Activated T-cell treated with anti-CD3 and anti-CD28 coated beads, Interleukin-2, amount 50 U/mL, for 72 hours (primary cell): ENCODE measurements at places on chromosomes 7 and 10.

- DNase-seq = no peak
These were observed 177.2 kb upstream of the INHBA start for GRCh38 chr7:41880107-41880506.

DNA sequence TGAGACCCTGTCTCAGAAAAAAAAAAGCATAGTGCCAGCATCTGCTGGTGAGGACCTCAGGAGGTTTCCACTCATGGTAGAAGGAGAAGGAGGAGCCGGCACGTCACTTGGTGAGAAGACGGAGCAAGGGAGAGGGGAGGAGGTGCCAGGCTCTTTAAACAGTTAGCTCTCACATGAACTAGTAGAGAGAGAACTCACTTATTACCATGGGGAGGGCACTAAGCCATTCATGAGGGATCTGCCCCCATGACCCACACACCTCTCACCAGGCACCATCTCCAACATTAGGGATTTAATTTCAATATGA lies 62.9 kb upstream of the VKORC1L1 start:
- DNase-seq = no peak

DNA sequence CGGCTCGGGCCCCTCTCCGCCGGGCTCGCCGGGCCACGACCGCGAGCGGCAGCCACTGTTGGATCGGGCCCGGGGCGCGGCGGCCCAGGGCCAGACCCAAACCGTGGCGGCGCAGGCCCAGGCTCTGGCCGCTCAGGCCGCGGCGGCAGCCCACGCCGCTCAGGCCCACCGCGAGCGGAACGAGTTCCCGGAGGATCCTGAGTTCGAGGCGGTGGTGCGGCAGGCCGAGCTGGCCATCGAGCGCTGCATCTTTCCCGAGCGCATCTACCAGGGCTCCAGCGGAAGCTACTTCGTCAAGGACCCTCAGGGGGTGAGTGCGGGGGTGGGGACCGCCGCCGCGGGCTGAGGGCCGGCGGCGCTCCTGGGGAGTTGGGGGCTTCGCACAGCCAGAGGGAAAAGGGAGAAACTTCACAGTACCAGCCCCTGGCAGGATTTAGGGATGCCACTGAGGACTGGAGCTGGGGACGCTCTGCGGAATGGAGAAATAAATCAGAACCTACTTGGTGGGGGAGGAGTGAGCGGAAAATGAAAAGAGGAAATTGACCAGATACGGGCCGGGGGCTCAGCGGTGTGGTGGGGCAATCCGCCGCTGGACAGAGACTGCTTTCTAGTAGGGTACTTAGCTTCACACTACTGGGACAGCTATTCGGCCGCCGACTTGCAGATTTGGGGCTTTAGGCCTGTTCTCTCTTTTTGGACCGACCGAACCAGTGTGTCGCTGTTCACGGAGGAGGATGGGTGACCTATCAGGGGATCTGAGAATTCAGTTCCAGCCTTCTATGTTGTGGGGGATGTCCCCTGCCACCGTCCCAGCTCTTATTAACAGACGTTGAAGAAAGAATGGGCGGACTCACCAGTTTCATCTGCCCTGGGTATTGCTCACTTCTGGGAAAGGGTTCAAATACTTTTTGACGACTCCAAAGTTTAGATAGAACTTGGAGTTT lies 669 bp downstream of the PI4K2A start:
- DNase-seq = peak; percentile 15

DNA sequence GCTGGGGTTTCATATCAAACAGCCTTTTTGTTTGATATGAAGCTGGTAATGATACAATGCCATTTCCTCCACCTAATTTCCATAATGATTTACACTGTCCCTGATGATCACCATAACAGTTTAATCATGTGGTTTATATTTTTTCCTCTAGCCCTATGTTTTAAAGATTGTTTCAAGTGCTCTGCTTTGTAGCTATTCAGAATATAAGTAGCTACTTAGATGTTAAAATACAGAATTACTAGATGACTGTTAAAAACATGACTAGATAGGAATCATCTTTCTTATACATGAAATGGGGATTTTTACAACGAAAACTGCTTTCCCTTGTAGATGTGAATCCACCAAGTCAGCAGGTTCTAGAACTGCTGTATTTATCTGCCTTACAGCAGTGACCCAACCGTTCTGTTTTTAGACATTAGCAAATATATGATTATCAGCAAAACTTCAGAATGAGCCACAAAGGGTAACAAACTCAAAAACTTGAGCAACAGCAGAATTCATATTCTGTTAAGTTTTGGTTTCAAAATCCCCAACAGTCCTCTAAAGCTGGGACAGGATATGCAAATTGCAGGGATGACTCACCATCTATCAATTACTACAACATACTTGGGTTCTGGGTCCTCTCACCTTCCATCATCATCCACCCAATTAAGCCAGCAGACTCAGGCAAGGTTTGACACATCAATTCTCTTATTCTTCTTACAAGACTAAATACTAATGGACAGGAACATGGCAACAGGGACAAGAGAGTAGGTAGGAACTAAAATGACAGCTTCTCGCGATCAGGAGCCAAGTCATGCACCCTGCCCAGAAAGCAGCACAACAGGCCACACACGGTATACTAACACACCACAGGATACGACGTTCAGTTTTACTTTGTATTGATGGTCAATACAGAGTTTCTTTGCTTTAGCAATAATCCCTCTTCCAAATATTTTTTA lies 83.9 kb downstream of the PIP4K2A start:
- DNase-seq = peak; percentile 59

GRCh38 chr7:27093184-27093895 lies 2.5 kb downstream of the HOXA1 start:
- no peak for DNase-seq

- DNase-seq = no peak
These were observed 388.7 kb upstream of the NRP1 start for GRCh38 chr10:33723181-33723580.

- DNase-seq = no peak
These were observed 23.3 kb upstream of the CSGALNACT2 start for GRCh38 chr10:43114743-43115611.

DNA sequence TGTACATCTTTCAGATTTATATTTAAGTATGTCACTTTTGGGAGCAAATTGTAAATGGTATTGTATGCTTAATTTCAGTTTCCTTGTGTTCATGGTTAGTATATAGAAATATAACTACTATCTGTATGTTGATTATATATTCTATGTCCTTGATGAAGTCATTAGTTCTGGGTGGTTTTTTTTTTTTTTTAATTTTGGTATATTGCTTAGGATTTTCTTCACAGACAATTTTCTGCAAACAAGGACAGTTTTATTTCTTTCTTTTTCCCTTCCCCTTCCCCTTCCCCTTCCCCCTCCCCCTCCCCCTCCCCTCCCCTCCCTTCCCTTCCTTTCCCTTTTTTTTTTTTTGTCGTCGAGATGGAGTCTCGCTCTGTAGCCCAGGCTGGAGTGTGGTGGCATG lies 430.0 kb downstream of the TYW1 start:
- DNase-seq = no peak

DNA sequence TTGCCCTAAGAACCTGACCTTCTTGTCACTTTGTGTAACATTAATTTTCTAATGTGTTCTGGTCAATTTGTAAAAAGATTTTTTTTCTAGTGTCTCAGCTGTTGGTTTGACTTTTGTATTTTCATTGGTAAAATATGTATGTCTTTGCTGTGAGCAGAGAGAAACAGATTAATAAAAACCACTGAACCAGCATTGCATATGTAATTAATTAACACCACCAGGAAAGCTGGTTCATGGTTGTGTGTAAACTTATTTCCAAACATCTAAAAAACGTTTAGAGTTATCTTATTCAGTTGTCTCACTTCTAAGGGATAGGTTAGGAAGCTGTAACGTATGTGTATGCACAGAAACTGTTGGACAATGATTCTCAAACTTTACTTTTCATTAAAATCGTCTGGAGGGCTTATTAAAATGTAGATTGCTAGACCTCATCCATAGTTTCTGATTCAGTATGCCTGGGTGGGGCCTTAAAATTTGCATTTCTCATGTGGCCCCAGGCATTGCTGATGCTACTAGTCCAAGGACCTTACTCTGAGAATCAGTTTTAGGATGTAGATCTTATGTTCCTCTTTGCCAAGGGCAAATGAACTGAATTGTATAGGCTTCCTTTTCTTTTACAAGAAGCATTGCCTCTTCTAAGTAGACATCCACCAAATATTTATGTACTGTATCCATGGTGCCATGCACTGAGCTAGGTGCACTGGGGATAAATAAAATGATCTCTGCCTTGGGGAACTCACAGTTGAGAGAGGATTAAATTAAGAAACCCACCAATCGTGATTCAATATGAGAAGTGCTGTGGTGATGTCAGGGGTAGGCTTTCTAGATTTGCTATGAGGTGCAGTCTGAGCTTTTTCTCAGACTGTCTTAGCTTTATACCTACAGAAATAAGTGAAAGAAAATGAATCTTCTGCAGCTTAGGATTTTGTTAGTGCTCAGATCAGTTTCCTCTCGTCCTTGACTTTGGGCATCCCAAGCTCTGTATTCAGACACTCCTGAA lies 98.7 kb downstream of the AUTS2 start:
- no peak for DNase-seq

GRCh38 chr7:33061282-33061937 lies 1.2 kb downstream of the NT5C3A start:
- DNase-seq = no peak

GRCh38 chr10:73983096-73984047 lies 14.5 kb upstream of the VCL start:
- no peak for DNase-seq

DNA sequence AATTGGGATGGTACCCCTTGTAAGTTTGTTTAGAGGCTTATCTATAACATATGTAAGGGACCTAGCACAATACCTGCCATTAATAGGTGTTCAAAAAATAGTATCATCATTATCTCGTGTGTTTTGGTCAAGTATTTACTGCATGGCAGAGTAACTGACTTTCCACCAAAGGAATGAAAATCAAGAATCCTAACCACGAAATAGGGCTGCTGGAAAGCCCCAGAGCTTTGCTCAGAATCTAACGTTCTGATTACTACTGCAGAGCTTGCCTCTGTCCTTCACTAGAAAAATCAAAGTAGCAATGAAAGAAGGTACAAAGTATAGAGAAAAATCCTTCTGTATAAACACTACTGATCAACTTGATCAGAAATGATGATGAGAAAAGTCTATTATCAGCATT lies 34.9 kb downstream of the DCLRE1C start:
- no peak for DNase-seq

- no peak for DNase-seq
These were observed 53.0 kb downstream of the ARHGAP12 start for GRCh38 chr10:31875608-31876007.

- no peak for DNase-seq
These were observed 980.0 kb downstream of the CNTNAP2 start for GRCh38 chr7:147096629-147097028.

GRCh38 chr7:130274983-130275591 lies 8.4 kb downstream of the CPA2 start:
- DNase-seq = no peak

DNA sequence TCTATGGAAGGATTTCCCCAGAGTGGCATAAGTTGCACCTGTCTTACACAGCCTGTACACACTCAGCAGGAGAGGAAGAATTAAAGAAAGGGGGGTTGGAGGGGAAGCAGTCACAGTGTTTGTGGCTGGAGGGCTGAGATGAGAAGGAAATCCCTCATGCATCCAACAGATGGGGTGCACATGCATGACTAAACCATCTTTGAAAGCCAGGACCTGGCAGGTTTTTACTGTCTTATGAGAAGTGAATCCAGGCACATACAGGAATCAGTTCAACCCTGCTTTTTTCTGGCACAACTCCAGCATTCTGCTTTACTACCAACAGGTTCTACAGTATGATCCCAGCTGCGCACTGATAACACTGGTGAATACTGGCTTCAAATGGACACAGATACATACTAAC lies 107.7 kb downstream of the CACNA2D1 start:
- no peak for DNase-seq

- no peak for DNase-seq
These were observed 138.8 kb downstream of the DKK1 start for GRCh38 chr10:52452600-52453493.

DNA sequence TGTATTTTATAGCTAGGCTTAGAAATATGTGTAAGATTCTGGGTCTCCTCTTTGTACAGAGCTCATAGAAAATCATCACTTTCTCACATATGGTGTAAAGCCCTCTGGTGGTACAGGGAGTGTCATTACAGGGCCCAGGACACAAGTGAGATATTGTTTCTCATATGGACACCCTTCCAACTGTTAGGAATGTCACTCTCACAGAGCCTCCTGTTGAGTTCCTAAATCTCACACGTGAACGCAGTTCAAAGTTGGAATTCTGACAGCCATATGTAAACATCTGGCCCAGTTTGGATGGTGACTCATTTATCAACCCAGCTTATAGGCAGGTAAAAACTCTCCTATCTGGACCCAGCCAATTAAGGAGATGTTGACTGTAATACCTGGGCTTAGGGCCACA lies 35.4 kb upstream of the ZNF107 start:
- DNase-seq = no peak

GRCh38 chr7:47915616-47915976 lies 32.7 kb downstream of the PKD1L1 start:
- DNase-seq = no peak

DNA sequence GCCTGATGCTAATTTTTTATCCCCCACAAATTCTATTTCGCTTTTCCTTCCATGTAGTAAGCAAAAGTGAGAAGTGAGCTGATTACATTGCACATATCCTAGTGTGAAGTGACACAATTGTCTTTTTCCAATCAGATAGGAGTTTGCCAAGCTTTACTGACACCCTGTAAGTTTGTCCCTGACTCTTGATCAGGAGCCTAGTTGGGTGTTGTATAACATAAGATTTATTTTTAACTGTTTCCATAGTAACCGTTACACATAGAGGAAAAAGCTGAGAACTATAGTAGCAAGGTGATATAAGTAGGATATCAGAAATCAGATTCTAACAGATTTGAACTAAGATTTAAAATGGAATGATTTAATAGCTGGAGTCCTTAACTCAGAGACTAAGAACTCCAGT lies 31.2 kb downstream of the EXOC4 start:
- DNase-seq = no peak

DNA sequence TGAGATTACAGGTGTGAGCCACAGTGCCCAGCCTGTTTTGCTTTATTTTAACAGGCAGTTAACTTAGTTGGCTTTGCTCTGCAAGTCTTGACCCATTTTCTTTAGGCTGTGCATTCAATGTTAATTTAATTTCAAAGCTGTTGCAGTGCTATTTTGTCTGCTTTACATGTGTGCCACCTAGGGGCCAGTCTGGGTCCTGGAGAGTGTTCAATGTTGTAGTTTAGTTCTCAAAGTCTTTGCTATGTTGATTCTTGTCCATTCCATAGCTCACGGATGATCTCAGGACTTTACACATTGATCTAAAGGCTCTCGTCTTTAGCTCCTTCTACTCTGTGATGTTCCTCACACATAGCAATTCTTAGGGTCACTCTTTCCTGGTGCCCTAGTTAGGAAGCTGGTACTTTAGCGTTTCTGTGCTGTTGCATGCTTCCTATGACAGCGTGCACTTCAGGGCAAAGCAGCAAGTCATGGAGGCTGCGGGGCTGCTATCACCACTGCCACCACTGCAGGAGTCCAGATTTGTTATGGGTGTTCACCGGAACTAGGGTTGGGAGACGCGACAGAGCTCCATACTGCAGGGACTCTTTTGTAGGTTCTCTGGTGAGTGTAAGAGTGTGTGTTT lies 16.4 kb upstream of the ABCA13 start:
- DNase-seq = peak; percentile 32

- DNase-seq = peak; percentile 55
These were observed at the start of gene ARHGAP21 for GRCh38 chr10:24723788-24724380. ARHGAP21 (minus strand) TSS chr10:24723887; CDS start chr10:24721899, 1,988 bp downstream.

GRCh38 chr10:125340903-125341302 lies 180.5 kb upstream of the CTBP2 start:
- DNase-seq = no peak
